ENCODE measurements at places on chromosomes 3 and 15. TPM values are rescaled to one million over a fixed set of nuclear protein-coding genes. Genes with fewer than 3 reads are reported as not detected.

The SI gene
- total RNA-seq = not detected

The IL5RA gene
- 4.4 TPM for total RNA-seq

The GOLGA8K gene
- total RNA-seq = 0.84 TPM

The FAM81A gene
- 0.94 TPM for total RNA-seq

The GPR149 gene
- total RNA-seq = not detected

The GATA2 gene
- total RNA-seq = 2.9 TPM

The SLC15A2 gene
- 2.1 TPM for total RNA-seq

The FSD2 gene
- total RNA-seq = under 0.01 TPM

The GOLGA6L4 gene
- total RNA-seq = 0.42 TPM

The PLA2G4E gene
- not detected for total RNA-seq

The ISL2 gene
- 0.21 TPM for total RNA-seq

The CLRN1 gene
- total RNA-seq = not detected

The GPR160 gene
- 19.9 TPM for total RNA-seq

The FAM107A gene
- not detected for total RNA-seq

The MYO5C gene
- total RNA-seq = 1.2 TPM

The CHST13 gene
- total RNA-seq = 1.5 TPM

The CCR8 gene
- total RNA-seq = 2.2 TPM

The APOD gene
- not detected for total RNA-seq

The EPHA3 gene
- not detected for total RNA-seq

The GOLGA6L10 gene
- 1.4 TPM for total RNA-seq

The COL8A1 gene
- not detected for total RNA-seq

The MELTF gene
- total RNA-seq = 9.1 TPM

The CRYBG3 gene
- total RNA-seq = 5.6 TPM

The TGM4 gene
- total RNA-seq = not detected

The ANAPC13 gene
- total RNA-seq = 29.6 TPM

The GUCA1C gene
- total RNA-seq = not detected

The TAGLN3 gene
- not detected for total RNA-seq

The ABHD6 gene
- total RNA-seq = 2.3 TPM

The COLQ gene
- 1.9 TPM for total RNA-seq

The ADAMTSL3 gene
- total RNA-seq = not detected

The FHIT gene
- 16.9 TPM for total RNA-seq

The CELF6 gene
- 0.84 TPM for total RNA-seq

The EDEM1 gene
- 120 TPM for total RNA-seq

The RLBP1 gene
- total RNA-seq = not detected

The PODXL2 gene
- total RNA-seq = 1.9 TPM

The FSTL1 gene
- total RNA-seq = 2.6 TPM

The GDPGP1 gene
- 3.7 TPM for total RNA-seq

The POLQ gene
- 0.42 TPM for total RNA-seq

The NAALADL2 gene
- 1.3 TPM for total RNA-seq

The VEPH1 gene
- 8.8 TPM for total RNA-seq

The CNTN4 gene
- total RNA-seq = not detected

The ZBED2 gene
- not detected for total RNA-seq

The STIMATE gene
- 27.3 TPM for total RNA-seq

The IGSF11 gene
- total RNA-seq = 0.10 TPM

The GOLGA8R gene
- 2.2 TPM for total RNA-seq
